ENCODE measurements at places on chromosomes 6 and 20.

GRCh38 chr20:46144432-46145025 is 26.4 kb downstream of the CD40 start:
- DNase-seq: no peak

DNA sequence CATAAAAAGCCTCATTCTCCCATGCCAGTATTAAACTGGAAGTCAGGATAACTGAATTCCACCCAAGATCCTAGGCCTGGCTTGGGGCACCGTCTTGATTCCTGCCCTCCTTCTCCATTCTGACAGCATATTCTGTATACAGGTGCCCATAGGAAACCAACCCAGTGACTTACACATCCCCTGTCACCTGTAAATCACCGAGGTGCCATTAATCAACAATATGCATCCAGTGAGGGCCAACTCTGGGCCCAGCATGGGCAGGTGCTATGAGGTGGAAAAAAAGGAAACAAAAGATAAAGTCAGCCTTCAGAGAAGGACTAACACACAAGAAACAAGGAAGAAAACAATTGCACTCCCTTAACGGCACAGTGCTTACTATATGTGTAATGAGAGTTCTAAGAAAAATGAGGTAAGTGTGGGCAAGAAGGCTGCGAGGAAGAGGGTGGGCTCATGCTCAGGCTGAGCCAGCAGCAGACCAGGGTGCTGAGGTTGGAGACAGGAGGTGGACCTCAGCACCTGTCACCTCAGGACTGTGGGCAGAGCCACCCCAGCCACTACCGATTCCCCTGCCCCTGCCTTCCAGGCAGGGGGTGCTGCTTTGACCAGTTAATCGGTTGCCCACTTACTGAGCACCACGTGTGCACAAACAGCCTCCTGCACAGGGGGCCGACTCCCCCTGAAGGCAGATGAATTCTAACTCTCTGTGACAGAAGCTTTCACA is 105.9 kb downstream of the TRERF1 start:
- DNase-seq: no peak

DNA sequence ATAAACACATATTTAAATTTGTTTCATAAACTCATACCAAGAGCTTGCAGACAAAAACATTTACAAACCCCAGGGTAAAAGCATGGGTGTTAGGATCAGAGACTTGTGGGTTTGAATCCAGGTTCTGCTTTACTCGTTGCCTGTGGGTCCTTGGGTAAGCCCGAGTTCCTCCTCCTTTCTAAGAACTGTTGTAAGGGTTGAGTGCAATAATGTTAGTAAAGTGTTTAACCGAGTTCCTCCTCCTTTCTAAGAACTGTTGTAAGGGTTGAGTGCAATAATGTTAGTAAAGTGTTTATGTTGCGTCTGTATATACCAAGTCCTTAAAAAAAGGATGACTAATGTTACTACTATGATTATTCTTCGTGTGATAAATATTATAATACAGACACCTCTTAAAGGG is 18.7 kb downstream of the CCDC170 start:
- no peak for DNase-seq

DNA sequence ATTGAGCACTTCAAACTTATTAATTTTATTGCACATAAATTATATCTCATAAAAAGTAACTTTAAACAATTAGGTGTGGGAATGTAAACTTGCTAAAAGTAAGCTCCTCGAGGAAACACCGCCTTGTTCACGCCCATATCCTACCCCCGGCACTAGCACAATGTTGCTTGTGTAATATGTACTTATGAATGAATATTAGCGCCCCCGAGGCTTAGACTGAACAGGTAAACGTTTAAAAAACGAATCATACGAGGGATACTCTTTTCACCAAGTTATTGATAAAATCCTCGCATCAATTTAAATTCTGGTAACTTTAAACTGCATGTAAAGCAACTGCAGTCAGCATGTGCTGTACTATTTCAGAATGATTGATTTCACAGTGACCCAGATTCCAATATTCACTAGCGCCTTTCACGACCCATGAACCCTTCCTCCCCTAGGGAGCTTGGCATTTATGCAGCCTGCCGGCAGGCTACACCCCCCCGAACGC is 637 bp downstream of the TFB1M start:
- DNase-seq: no peak

- no peak for DNase-seq
These were observed 12.8 kb upstream of the PNRC1 start for GRCh38 chr6:89067796-89068195.

DNA sequence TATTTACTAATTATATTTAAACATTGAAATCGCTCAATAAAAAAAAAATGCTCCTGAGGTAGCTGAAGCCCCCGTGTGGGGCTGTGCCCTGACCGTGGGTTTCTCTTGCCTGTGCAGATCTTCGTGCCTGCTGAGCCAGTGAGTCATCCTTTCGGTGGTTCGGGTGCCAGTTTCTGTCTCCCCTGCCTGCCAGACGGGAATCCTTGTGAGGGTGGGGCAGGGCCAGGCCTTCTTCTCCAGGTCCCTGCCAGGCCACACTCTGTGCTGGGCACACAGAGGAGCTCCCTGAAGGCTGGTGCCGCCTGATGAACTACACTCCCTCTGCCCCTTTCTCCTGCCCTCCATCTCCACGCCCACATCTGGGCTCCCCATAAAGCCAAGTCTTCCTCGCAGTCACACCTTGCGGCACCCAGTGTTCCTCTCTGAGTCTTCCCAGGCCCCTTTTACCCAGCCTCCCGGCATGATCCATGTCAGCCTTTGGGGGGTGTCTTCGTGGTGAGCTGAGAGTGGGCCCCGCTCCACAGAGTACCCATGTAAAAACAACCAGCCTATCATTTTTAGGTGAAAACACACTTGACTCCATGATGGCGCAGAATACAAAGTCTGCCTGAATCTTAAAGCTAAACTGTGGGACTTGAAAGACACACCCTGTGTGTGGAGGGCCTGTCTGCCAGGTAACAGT is 19.3 kb downstream of the FGD2 start:
- DNase-seq: peak; percentile 65

DNA sequence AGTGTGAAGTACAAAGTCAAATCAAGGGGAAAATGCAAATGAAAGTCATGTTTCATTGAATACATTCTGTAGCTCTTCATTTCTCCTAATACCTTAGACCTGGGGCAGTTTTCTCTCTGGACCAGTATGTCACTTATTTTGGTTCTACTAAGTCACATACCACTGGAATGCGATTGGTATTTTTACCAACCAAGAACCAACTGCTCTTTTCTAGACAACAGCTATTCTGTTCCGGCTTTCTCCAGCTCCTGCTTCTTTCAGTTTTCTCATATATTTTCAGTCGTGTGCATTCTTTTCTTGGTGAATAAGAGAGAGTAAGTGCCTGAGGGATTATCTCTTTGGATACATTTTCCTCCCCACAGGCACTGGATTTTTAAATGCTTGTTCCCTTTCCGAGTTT is 39.2 kb upstream of the SPACA1 start:
- DNase-seq: peak; percentile 44

DNA sequence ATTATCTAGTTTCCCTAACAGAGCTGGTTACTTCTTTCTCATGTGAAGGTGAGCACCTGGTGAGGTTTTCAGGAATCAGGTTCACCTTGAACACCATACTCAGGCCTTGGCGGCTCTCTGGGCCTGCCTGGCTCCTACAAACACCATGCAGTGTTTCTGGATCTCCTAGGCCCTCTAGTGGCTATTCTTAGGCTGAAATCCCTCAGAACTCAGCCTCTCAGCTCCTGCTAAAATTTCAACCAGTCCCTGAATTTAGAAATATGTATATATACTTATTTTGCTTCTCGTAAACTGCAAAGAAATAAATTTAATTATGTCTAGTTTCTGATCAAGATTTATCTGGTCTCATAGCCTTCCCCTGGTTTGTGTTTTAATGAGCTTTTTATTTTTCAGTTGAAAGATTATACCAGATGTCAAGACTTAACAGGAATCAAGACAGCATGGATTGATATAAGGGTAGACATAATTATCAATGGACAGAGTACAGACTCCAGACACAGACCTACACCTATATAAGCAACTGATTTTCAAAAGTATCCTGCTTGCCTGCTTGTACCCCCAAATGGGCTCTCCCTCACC is 55.9 kb downstream of the ANKEF1 start:
- peak; percentile 53 for DNase-seq

- peak; percentile 8 for DNase-seq
These were observed 228.9 kb downstream of the ANKRD60 start for GRCh38 chr20:57999465-58000111.

DNA sequence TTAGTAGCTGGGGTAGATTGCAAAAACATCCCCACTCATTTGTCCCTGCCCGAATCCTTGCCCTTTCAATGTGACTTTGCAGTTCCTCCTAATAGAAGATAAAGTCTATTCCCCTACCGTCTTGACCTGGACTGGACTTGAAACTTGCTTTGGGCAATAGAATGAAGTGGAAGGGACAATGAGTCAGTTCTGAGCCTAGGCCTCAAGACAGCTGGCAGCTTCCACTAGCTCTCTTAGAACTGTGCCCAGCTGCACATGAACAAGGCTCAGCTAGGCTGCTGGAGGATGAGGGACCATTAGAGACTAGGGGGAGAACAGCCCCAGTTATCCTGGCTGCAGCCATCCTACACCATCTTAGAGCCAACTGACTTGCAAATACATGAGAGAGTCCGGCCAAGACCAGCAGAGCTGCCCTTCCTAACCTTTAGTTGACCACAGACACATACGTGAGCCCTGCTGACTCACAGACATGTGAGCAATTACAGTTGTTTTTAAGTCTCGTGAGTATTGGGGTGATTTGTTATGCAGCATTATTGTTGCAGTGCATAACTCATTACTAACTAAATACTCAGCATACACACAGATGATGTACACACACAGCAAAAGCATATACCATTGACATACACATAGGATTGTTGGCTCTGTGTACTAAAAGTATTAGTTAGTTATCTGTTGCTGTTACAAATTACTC is 105.5 kb downstream of the DHX35 start:
- no peak for DNase-seq

Measured in fibroblast of skin of back (primary cell).